ENCODE measurements at places on chromosomes 7 and 10.

DNA sequence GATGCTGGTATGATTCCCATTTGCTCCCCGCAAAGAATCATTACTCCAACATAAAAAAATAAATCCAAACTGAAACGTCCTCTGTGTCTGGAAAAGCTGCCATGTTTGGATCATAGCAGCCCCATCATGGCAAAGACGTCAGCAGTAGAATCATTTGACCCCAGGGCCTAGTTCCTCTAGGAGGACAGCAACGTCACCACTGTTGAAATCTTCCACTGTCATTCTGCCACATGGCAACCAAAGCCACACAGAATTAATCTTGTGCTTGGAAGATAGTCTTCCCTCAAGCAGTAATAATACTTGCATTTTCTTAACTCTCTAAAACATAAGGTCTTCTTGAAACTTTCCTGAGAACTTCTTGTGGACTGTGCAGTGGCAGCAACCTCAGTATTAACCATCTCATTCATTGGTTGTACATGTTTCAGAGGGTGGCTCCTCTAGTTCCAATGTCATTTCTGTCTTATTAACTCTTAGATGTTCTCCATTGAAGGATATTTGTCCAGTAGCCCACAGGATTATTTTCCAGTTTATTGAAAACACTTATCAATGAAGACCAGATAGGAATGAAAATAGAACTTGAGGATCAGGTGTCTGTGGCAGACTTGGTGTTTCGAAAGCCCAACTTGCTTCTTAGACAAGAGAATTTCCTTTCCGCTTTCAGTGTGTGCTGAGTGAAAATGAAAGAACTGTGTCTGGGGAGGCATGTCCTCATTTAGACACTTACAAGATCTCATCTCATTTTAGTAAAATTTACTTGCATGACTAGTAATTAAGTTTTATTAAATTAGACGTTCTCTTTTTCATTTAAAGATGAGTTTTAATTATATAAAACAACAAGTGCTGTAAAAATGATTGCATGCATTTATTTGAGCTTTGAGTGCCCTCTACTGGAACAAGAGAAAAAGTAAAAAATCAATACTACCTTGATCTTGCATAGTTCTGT is 28.9 kb upstream of the INHBA start:
- no peak for DNase-seq

DNA sequence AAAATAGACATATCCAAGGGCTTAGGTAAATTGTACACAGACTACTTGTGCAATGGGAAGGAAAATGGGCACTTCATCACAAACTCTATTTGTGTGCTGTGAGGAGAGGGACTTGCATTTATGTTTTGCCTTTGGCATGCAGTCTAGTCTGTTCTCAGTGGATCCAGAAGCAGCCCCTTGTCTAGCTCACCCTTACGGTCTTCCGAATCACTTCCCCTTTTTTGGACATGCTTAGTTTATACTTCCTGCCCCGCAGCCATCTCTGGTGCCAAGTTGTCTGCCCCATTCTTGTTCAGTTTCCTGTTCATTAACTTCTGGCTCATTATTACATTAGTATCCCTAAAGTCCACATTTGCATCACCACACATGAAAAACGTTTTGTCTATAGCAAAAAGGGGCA is 161.6 kb downstream of the NRCAM start:
- DNase-seq, result no peak

GRCh38 chr10:98249134-98249533 is 18.9 kb downstream of the LOXL4 start:
- no peak for DNase-seq

DNA sequence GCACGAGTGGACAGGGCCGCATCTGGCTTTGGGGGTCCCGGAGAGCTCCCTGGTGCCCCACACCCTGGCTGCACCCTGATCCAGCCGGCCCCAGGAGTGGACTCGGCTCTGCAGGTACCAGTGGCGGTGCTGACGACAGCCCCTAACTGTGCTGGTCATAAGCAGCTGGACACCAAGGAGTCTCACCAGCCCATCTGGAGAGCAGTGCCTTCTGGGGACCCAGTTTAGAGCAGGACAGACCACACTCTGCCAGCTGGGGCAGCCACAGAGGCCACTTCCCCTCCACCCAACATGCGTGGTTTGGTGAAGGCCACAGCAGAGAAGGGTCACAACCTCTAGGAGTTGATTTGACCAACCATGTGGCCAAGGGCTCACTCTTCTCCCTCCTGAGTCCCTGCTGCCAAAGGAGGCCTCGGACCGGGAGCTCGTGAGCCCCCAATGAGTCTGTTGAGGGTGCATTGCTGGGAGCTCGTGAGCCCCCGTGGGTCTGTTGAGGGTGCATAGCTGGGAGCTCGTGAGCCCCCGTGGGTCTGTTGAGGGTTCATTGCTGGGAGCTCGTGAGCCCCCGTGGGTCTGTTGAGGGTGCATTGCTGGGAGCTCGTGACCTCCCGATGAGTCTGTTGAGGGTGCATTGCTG is 16.0 kb upstream of the INPP5A start:
- DNase-seq, result no peak

DNA sequence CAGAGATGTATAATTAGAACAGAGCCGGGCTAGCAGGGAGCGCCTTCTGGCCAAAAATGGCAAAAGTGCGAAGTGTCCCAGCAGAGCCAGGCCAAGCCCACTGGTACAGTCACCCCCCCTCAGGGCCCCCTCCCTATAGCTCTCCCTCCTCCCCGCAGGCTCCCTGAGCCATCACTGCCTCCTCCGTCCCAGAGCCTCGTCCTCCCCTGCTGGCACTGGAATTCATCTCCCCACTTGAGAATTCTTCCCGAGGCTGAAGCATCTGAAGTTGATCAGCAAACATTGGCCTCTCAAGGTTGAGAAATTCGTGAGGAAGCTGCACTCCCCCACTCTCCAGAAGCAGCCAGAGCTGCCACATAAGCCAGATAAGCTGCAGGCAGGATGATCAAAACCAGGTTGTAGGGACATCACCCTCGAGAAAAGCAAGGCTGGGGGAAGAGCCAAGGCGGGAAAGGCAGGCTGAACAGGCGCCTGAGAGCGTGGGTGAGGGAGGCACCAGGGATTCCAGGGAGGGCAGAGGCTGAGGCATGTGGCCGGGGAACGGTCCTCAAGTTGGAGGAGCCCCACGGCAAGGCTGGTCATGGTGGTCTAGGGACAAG is 23.4 kb downstream of the CAMK2G start:
- no peak for DNase-seq

GRCh38 chr7:133164498-133164897 is 82.6 kb upstream of the CHCHD3 start:
- no peak for DNase-seq

DNA sequence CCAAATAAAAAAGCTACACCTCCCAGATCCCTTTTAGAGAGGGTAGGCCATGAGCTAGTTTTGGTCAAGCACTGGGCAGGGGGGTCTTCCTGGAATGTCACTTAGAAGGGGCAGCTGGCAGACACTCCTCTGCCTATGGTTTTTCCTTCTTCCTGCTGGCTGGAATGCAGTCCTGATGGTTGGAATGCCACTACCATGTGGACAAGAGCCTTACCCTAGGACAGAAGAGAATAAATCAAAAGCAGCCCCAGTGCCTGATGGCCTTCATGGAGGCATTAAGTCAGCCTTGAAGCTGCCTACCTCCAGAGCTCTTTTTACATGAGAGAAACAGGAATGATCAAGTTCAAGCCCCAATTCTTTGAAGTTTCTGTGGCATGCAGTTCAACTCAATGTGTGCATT is 43.5 kb upstream of the SORBS1 start:
- DNase-seq, result no peak

DNA sequence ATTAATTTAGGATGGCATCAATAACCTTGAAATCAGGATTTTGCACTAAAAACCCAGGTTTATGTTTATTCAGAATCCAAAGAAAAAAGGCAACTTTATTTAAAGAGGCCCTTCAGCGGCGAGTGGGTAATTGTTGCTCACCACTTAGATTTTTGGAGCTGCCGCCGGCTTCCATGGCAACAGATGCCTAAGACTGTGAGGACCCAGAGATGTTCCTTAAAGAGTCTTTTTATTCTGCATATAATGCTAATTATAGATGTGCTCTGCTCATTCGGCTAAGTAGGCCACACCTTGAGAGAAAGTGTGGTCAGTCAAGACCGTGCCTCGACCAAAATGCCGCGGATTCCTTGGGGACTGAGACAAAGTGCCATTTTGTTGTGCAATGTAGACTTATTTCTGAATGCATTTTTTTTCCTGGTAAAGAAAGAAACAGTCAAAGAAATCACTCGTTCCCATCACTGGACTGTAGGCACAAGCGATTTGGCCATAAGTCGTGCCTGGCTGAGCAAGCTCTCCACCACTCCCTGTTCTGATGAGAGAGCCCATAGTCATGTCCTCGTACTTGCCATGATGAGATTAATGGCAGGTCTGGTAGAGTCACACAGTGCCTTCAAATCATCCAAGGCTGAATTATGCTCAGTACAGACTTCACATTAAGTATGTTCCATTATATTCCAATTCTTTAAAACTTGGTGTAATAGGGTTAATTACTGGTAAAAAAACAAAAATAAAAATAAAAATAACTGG is 21.4 kb upstream of the MGMT start:
- no peak for DNase-seq

GRCh38 chr7:1087952-1088920 is at the start of gene GPER1:
Gene GPER1, plus strand, starts transcription at chr7:1088113. Its CDS starts 3,616 bp downstream, at chr7:1091729.
- no peak for DNase-seq

- DNase-seq, result no peak
Measured at GRCh38 chr10:52115823-52116222, 198.3 kb upstream of the DKK1 start.

DNA sequence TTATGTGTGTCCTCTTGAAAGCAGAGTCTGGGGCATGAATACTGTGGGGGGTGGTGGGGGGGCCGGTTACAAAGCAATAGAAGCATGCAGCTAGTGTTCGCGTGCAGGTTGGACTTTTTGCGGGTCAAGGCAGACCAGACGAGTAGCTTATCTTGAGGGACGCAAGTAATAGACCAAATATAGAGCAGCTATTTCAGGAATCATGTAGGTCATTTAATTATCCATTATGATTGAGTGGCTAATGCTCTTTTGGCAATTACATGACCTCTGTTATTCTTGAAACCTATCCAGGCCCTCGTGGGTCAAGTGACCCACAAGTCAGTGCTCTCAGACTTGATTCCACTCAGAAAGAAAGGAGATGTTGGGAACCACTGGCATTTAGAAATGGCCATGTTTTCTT is 93.0 kb downstream of the BTRC start:
- no peak for DNase-seq

- DNase-seq, result no peak
Measured at GRCh38 chr7:102889851-102890250, 22.9 kb upstream of the LRRC17 start.

DNA sequence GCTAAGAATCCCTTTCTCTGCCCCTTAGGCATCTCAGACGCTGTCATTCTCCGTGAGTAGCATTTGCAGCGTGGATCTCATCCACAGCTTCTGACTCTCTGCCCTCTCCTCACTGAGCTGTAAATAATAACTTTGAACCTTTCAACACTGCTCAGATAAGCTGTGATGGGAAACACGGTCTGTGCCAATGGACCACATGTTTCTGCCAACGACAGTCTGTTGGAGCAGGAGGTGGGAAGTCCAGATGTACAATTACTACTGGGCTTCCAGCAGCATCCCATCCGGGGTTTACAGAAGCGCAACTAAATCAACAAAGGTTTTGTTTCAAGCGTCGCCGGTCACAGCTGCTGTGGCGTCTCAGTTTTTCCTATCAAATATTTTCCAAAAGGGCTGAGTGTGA is 1110.6 kb downstream of the TYW1 start:
- no peak for DNase-seq
